A549 treated with CORT108297 at 1 μM for 4 hours (cell line): ENCODE measurements at places on chromosomes 4 and X. TPM values are rescaled to one million over a fixed set of nuclear protein-coding genes. Genes with fewer than 3 reads are reported as not detected.

Gene RIPPLY1
- not detected in 5 replicates for total RNA-seq

Gene C4orf50
- total RNA-seq, result not detected in 5 replicates

Gene GNPDA2
- 8.3 to 11.5 TPM (median 9.9 TPM) in 5 replicates for total RNA-seq

Gene NEIL3
- total RNA-seq, result 11.2 to 14.4 TPM (median 13.0 TPM) in 5 replicates

Gene LIMCH1
- 33.6 to 45.9 TPM (median 38.6 TPM) in 5 replicates for total RNA-seq

Gene IL13RA2
- 0.06 to 0.08 TPM (median 0.06 TPM) in 3 of 5 replicates, not detected in the others for total RNA-seq

Gene ACE2
- not detected in 5 replicates for total RNA-seq

Gene HERC5
- total RNA-seq, result 3.6 to 4.7 TPM (median 4.3 TPM) in 5 replicates

Gene QRFPR
- 0.07 to 0.08 TPM in 2 of 5 replicates, not detected in the others for total RNA-seq

Gene TMEM33
- 32.1 to 52.0 TPM (median 51.1 TPM) in 5 replicates for total RNA-seq

Gene ESX1
- total RNA-seq, result 0.06 to 0.12 TPM in 2 of 5 replicates, not detected in the others

Gene CYSLTR1
- not detected in 5 replicates for total RNA-seq

Gene PDGFC
- 2.5 to 3.5 TPM (median 3.1 TPM) in 5 replicates for total RNA-seq

Gene WDR44
- 10.0 to 15.6 TPM (median 12.4 TPM) in 5 replicates for total RNA-seq

Gene HMX1
- total RNA-seq, result 0.10 to 0.21 TPM (median 0.13 TPM) in 4 of 5 replicates, not detected in the other
